ENCODE measurements at places on chromosomes 6 and 20.

- H3K4me3 ChIP-seq: no peak overlapping the region
- no peak overlapping the region for H3K27ac ChIP-seq
- peaks cover 11% of the 10 kb centered on the region for H3K27me3 ChIP-seq
- peak; percentile 91 for DNase-seq
- peaks cover 8% of the 10 kb centered on the region for H3K4me1 ChIP-seq
Observed at GRCh38 chr20:63224412-63225081, 8.6 kb upstream of the YTHDF1 start.

DNA sequence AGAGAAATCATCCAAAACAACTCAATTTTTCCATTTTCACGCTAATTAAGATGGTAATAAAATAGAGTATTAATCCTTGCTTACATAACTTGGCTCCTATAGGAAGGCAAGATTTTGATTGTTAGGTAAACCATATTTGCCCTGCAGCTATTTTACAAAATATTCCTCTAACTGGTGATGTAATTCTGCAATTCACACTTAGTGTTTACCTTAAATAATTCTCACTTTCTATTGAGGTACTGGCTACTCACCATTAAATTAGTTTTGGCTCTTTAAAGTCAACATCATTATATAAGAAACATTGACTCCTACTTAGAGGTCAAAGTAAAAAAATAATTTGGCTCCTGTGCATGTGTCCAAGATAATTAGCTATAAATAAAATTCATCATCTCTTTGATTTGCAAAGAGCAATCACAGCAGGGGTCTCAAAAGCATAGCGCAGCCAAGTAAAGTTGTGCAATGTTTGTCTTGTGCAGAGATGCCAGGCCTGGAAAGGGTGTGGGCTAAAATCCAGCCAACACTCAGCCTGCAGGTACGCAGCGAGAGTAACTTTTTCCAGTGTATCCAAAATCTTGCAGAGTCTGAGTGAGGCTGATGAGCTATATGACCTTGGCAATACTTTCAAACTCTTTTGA lies 501.2 kb downstream of the MMUT start:
- H3K27ac ChIP-seq: no peak overlapping the region
- peaks cover 5% of the 10 kb centered on the region for H3K4me1 ChIP-seq
- H3K27me3 ChIP-seq: no peaks in the 10 kb centered on the region
- no peaks in the 10 kb centered on the region for H3K36me3 ChIP-seq

DNA sequence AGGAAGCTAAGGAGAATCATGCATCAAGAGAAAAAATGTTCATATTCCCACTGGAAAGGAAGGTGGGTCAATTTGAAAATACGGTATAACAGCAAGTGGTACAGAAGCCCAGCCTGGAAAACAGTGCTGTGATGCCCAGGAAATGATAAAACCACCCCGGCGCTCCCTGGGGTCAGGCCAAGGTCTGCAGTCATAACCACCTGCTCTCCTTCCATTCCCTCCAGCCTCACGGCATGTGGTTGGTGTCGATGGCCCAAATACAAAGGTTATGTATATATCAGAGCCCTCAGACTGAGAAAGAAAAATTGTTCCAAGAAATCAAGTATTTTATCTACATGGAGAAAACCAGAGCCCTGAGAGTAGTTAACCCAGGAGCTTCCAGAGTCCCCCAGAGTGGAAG lies 208.1 kb upstream of the CDYL start:
- no peak overlapping the region for H3K4me3 ChIP-seq
- H3K27ac ChIP-seq: no peak overlapping the region
- peaks cover 9% of the 10 kb centered on the region for H3K4me1 ChIP-seq

- no peak overlapping the region for H3K27ac ChIP-seq
- H3K36me3 ChIP-seq: no peaks in the 10 kb centered on the region
- H3K27me3 ChIP-seq: no peaks in the 10 kb centered on the region
- no peak overlapping the region for H3K4me3 ChIP-seq
- DNase-seq: no peak
Observed at GRCh38 chr6:168219804-168220203, 99.8 kb downstream of the DACT2 start.

GRCh38 chr6:140879946-140880345 lies 1252.8 kb upstream of the GJE1 start:
- peak overlapping the region; percentile 7 for H3K27ac ChIP-seq
- H3K36me3 ChIP-seq: no peaks in the 10 kb centered on the region
- H3K4me1 ChIP-seq: peaks cover 10% of the 10 kb centered on the region
- no peak overlapping the region for H3K4me3 ChIP-seq

- no peak for DNase-seq
- no peaks in the 10 kb centered on the region for H3K27me3 ChIP-seq
- H3K4me1 ChIP-seq: no peaks in the 10 kb centered on the region
- H3K36me3 ChIP-seq: no peaks in the 10 kb centered on the region
Observed at GRCh38 chr6:167252271-167252670, 38.8 kb upstream of the UNC93A start.

DNA sequence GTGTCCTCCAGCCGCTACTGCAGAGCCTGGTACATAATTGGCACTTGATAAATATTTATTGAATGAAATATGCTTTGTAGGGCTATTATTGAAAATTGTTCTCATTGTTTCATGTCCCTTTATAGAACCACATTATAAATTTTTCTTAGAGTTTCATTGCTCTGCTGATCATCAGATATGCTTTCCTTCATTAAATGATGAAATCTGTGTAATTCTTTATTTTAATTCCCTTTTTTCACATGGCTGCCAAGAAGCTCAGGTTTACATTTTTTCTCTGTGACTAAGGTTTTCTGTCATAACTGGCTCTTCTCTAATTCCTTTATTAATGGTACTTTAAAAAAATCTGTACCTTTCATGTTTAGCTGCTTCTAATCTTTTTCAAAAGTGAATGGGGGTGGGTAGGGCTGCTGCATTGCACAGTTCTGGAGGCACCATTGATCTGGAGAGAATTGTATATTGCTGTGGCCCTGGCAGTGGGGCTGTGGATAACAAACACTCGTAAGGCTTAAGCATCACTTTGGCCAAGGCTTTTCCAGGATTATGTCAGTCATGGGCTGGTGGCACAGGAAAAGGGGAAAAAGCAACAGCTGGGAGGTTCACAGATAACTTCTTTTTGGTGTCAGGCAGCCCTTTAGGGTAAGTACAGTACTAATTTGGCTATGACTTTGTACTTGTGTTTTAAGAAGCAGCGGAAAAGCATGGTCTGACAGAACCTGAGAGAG lies 43.8 kb downstream of the ARFGEF2 start:
- no peak overlapping the region for H3K4me3 ChIP-seq
- no peak overlapping the region for H3K27ac ChIP-seq
- H3K27me3 ChIP-seq: no peaks in the 10 kb centered on the region
- peaks cover 45% of the 10 kb centered on the region for H3K36me3 ChIP-seq

DNA sequence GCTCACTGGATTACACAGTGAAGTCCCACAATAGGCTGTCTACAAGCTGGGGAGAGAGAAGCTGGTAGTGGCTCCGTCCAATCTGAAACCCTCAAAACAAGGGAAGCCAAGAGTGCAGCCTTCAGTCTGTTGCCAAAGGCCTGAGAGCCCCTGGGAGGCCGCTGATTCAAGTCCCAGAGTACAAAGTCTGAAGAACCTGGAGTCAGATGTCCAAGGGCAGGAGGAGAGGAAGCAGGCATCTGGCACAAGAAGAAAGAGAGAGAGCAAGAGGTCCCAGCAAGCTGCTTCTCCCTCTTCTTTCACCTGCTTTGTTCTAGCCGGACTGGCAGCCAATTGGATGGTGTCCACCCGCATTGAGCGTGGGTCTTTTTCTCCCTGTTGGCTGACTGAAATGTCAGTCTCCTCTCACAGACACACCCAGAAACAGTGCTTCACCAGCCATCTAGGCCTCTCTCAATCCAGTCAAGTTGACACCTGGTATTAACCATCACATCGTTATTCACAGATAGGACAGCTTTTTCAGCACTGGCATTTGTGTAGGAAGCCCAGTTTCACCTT lies 51.2 kb downstream of the CRYBG1 start:
- no peaks in the 10 kb centered on the region for H3K36me3 ChIP-seq
- no peak for DNase-seq
- H3K4me1 ChIP-seq: no peaks in the 10 kb centered on the region
- H3K27me3 ChIP-seq: peaks cover 32% of the 10 kb centered on the region

GRCh38 chr6:30985490-30985889 lies 2.0 kb downstream of the MUC21 start:
- peaks cover 7% of the 10 kb centered on the region for H3K27me3 ChIP-seq
- no peaks in the 10 kb centered on the region for H3K36me3 ChIP-seq
- no peak overlapping the region for H3K27ac ChIP-seq
- H3K4me3 ChIP-seq: no peak overlapping the region

- H3K36me3 ChIP-seq: no peaks in the 10 kb centered on the region
- H3K4me1 ChIP-seq: peaks cover 23% of the 10 kb centered on the region
- peak overlapping the region; percentile 90 for H3K4me3 ChIP-seq
- no peaks in the 10 kb centered on the region for H3K27me3 ChIP-seq
- no peak for DNase-seq
Observed at GRCh38 chr6:138988469-138988834, 399 bp upstream of the REPS1 start.

GRCh38 chr20:57478176-57478575 lies 46.8 kb downstream of the CTCFL start:
- no peaks in the 10 kb centered on the region for H3K36me3 ChIP-seq
- H3K4me3 ChIP-seq: no peak overlapping the region
- DNase-seq: peak; percentile 17

GRCh38 chr6:156474507-156475120 lies 302.6 kb upstream of the ARID1B start:
- no peak for DNase-seq
- no peaks in the 10 kb centered on the region for H3K36me3 ChIP-seq
- H3K27ac ChIP-seq: no peak overlapping the region
- no peak overlapping the region for H3K4me3 ChIP-seq

- H3K4me3 ChIP-seq: peak overlapping the region; percentile 18
- DNase-seq: no peak
- H3K36me3 ChIP-seq: no peaks in the 10 kb centered on the region
- H3K27ac ChIP-seq: peak overlapping the region; percentile 53
- H3K27me3 ChIP-seq: no peaks in the 10 kb centered on the region
Observed at GRCh38 chr6:56914798-56915658, 39.9 kb upstream of the BEND6 start.

Measured in osteoblast (primary cell).